ENCODE measurements at places on chromosomes 3 and 15. TPM values are rescaled to one million over a fixed set of nuclear protein-coding genes. Genes with fewer than 3 reads are reported as not detected.

- DNase-seq: no peak
These were observed 23.8 kb downstream of the LRRC2 start for GRCh38 chr3:46542344-46542743.

DNA sequence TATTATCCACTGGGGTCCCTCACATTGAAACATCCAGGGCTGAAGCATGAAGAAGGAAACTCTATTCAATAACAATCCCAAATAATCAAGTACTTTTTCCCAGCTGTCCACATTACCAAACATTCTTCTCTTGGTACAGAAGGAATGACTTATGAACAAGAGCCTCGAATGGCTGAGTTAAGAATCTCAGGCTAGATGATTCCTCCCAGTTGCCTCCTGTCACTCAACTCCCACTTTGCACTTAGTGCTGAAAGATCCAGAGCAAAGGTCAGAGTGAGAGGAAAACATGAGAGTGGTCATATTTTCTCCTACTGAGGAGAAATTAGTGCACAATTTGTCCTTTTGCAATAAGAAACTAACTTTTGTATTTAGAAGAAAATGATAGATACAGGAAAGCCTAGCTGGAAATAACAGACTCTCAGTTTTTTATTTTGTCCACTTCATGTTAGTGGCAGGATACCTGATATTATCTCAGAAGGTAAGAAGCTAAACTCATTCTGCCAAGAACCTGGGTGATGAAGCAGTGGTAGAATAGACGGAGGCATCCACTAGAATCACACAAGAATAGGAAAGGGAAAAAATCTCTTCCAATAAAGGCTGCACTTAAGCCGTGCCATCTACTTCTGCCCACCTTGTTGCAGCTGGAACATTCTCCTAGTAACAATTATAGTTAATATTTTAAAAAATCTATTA is 46.2 kb downstream of the GADL1 start:
- no peak for DNase-seq

GRCh38 chr15:27499719-27500118 is 528.7 kb downstream of the GABRG3 start:
- DNase-seq: no peak

DNA sequence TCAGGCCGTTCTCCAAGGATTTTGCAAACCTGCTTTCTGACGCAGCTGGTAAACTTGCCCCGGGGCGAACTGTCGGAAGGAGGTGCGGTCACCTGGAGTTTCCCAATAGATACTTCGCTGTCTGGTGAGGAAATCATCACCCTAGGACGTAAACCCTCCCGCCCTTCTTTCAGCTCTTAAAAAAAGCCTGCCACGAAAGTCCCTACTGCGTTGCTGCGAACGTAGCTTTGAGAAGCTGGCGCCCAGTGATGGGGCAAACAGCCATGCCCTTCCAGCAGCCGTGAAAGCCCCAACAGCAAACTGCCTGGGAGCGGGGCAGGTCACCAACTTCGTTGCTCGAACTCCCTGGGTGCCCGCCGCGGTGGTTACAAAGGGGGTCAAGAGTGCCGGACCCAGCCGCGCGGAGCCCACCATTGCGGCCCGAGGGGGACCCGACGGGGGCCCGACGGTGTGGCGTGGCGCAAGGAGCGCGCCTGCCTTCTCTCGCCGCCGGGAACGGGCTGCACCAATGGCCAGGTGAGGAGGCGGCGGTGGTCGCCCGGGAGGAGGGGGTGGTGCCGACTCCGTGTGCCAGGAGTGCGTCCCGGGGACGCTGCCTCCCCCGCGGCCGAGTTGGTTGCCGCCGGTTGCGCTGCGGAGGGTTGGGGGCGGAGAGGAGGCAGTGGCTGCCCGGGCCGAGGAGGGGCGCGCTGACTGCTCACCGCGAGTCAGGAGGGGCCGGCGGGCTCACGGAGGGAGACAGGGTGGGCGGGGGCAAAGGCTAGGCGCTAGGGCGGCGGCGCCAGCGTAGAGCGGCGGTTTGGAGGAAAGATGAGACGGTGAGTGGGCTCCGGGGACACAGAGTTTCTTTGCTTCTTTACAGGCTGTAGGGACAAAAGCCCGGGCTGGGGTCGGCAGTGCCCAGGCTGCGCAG is at the start of gene PHLDB2:
Gene PHLDB2, plus strand, starts transcription at position 205 of the 913 bp plus-strand sequence. CDS start 24,813 bp downstream, outside the sequence.
- DNase-seq: peak; percentile 88

- DNase-seq: no peak
These were observed 14.3 kb downstream of the PARP14 start for GRCh38 chr3:122694966-122695365.

DNA sequence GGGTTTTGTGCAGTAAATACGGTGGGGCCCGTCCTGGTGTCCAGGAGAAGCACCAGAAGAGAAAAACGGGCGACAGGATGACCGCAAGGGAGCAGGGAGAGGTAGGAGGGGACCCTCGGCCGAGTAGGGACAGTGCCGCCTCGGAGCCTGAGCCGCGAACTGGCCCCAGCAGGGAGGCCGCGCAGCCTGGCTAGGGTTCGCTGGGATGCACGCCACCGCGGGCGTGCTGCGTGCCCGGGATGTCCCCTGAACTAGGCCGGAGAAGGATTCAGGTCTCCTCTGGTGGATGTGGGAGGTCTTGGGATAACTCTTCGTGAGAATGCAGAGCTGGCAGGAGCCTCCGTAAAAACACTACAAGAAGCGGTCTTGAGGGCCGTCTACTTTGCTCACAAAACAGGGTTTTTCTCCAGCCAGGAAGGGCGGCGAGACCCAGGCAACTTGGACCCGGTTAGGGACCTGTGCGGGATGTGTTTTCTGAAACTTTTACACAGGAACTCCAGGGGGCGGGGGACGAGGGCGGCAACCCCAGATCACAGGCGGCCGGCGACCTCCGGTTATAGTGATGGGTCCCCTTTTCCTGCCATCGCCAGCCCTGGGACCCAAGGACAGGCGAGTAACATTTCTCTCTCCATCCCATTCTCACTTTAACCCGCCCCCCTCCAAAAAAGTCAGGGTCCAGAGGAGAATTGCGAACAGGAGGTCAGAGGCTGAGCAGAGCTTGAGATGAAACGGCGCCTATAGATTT is 35.5 kb downstream of the NR2F2 start:
- no peak for DNase-seq

DNA sequence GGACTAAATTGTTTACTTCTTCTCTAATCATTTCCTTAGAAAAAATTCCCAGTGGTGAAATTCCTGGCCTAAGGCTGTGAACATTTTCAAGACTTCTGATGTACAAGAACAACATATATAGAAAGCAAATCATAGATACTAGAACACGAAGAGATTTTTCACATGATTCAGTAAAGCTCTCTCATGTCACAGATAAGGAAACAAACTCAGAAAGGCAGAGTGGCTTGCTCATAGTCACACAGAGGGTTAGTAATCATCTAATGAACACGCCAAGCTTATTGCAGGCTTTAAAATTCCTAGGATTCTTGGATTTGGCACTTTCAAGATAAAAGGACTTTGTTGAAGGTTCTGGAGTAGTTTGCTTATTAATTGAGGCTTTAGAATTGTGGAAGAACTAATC is 26.2 kb downstream of the CRTAP start:
- DNase-seq: no peak

- no peak for DNase-seq
These were observed 43.4 kb downstream of the SLCO2A1 start for GRCh38 chr3:133986311-133986710.

- DNase-seq: no peak
These were observed 43.4 kb downstream of the PXYLP1 start for GRCh38 chr3:141275032-141275422.

SPATA12 gene
- total RNA-seq: 0.25 TPM

KCNH8 gene
- under 0.01 TPM for total RNA-seq

- no peak for DNase-seq
These were observed 46.3 kb upstream of the MFGE8 start for GRCh38 chr15:88959445-88959844.

DNA sequence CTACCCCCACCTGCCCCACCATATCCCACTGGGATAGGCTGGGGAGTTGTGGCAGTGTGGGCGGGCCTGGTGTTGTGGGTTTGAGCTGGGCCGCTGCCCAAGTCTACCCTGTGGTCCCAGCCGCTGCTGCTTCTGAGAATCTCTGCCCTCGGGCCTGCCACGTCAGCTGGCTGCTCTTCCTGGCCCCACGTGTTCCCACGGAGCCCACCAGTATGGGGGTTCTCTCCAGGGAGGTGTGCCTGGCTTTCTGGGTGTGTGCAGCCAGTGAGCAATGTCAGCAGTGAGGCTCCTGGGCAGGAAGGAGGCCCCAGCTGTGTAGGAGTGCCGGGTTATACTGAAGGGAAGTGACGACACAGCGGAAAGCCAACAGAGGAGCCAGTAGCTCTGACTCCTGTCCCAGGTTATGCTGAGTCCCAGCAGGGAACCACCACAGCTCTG is 10.5 kb downstream of the GNAI2 start:
- peak; percentile 86 for DNase-seq

GRCh38 chr15:34718681-34719665 is 35.8 kb downstream of the GJD2 start:
- no peak for DNase-seq

ACKR2 gene
- total RNA-seq: 3.5 TPM

- DNase-seq: no peak
These were observed 532.9 kb upstream of the IL12A start for GRCh38 chr3:159455741-159456181.

GRCh38 chr3:140316868-140317400 is 360.9 kb upstream of the TRIM42 start:
- DNase-seq: no peak

SLC24A5 gene
- not detected for total RNA-seq

GOLGA8M gene
- total RNA-seq: 0.26 TPM

MYO5C gene
- total RNA-seq: 13.0 TPM

- no peak for DNase-seq
These were observed 97.6 kb upstream of the VGLL3 start for GRCh38 chr3:87088430-87088992.

ZNF148 gene
- total RNA-seq: 22.1 TPM

DNA sequence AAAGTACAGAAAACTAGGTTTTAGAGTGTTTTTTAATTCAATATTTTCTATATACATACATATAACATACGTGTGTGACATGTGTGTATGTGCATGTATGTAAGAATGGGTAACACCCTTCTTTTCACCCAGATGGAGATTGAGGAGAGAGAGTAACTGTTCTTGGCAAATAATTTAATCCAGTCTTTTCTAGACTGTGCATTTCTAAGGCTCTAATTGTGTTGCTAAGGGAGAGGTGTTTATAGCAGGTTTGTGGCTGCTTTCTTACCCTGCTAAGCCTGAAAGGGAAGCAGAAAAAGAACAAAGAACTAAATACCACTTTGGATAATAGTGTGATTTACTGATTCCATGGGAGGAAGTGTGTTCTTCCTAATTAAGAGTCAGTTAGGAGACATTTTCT is 46.0 kb upstream of the ALDH1L1 start:
- no peak for DNase-seq

PLIN1 gene
- total RNA-seq: not detected

- DNase-seq: peak; percentile 40
These were observed 24.8 kb downstream of the PSTPIP1 start for GRCh38 chr15:77019521-77020331.

DNA sequence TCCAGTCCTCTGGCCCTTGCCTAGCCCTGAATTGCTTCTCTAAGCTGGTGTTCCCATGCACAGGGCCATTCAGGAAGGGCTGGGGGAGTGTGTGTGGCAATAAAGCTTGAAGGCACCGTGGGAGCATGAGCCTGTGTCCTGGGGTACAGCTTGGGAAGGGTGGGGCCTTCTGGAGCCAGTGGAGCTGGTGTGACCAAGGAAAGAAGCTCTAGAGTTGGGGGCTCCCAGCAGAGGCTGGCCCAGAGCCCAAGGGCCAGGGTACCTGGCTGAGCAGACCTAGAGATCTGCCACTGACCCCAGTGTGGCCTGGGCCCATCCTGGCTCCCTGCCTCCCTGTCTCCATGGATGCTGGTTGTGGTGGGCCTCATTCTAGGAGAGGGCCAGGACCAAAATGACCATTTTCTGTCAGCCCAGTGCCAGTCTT is 8.1 kb downstream of the ABTB1 start:
- DNase-seq: no peak

LOXL1 gene
- total RNA-seq: 0.13 TPM

DNA sequence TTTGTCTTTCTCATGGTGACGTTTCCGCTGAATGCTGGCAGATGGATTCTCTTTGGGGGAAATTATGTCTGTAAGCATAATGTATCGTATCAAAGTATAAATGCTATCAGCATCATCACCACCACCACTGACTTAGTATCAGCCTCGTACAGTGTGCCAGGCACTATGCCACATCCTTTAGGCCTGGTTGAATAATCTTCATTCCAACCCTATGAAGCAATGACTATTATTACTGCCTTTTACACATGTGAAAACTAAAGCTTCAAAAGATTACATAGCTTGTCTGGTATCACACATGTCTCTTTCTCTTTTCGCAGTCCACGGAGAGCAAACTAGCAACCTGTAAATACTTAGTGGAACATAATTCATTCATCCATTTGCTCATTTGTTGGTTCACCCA is 166.7 kb upstream of the PRICKLE2 start:
- DNase-seq: no peak

HACL1 gene
- total RNA-seq: 33.4 TPM

GRCh38 chr3:145889730-145890129 is 271.3 kb downstream of the PLOD2 start:
- DNase-seq: no peak

GRCh38 chr3:160588023-160588422 is 22.7 kb upstream of the KPNA4 start:
- DNase-seq: no peak

GRCh38 chr15:77037388-77038209 is 33.3 kb downstream of the TSPAN3 start:
- no peak for DNase-seq

DNA sequence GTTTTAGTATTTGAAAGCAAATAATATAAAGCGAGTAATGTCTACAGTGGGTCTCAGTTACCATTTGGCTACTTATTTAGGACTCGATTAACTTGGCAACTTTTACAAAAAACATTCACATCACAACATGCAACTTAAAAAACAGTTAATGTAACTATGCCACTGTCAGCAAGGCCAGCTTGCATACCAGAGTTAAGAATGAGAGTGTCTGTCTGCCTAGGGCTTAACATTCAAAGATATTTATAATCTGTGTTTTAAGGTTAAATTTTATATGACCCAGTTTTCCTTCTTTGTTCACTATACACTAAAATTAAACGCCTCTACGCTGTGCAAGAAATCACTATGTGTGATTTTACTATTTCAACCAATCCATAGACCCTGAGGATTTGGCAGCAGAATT is 5.2 kb upstream of the CDAN1 start:
- no peak for DNase-seq

DNA sequence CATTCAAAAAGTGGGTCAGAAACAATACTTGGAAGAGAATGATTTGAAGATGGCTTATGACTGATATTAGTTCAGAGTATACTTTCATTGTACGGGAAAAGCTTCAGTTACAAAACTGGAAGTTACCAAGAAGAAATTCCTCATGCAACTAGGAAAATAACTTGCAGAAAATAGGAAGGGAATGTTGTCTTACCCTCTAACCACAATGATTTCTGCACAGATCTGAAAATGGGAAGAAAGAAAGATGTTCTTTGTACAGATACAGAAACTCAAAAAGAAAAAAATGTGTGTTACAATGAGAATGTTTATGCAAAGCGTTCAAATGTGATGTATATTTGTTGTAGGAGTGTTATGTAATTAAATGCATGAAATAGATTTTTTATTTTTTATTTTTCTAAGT is 3.7 kb downstream of the ZNF280D start:
- DNase-seq: no peak
